ENCODE measurements at places on chromosomes 6 and 20.

- DNase-seq: no peak
These were observed 636 bp downstream of the RCAN2 start for GRCh38 chr6:46490425-46491200.

- DNase-seq: no peak
These were observed 17.0 kb upstream of the MRS2 start for GRCh38 chr6:24385536-24386269.

DNA sequence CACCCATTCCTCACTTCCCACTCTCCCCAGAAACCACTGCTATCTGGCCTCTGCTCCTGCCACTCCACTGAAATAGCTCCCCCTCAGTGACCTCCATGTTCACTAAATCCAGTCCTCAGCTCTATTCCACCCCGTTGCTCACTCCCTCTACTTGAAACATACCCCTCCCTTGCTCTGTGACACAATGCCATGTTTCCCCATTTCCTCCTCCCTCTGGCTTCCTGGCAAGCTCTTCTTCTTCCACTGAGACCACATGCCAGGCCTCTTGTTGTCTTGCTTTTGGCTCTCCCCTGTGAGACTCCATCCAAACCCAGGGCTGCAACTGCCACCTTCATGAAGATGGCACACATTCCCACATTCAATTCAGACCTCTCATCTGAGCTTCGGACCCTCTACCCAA lies 13.9 kb downstream of the TMEM151B start:
- DNase-seq: no peak

DNA sequence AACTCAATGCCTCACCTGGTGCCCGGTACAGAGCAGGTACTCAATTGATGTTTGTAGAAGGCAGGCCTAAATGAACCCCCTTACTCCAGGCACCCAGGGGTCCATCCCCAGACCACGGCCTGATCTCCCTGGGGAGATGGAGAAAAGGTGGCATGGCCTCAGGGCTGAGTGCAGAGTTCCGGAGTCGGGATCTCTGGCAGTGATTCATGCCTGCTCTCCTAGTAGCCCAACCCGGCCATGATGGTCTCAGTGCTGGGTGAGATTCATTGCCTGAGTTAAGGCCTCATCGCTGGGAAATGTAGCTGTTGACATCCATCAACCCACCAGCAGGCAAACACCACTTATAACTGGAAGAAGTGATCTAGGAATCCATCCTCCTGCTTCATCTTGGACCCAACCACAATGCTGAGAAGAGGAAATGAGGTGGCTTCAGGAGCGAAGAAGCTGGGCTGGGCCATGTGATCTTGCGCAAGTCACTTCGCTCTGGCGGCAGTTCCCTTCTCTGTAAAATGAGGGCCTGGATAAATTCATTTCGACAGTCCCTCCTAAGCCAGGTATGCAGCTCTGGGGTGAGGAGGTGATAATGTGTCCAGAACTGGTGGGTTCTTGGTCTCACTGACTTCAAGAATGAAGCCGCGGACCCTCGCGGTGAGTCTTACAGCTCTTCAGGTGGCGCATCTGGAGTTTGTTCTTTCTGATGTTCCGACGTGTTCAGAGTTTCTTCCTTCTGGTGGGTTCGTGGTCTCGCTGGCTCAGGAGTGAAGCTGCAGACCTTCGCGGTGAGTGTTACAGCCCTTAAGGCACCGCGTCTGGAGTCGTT lies 24.7 kb downstream of the ETV7 start:
- DNase-seq: no peak

DNA sequence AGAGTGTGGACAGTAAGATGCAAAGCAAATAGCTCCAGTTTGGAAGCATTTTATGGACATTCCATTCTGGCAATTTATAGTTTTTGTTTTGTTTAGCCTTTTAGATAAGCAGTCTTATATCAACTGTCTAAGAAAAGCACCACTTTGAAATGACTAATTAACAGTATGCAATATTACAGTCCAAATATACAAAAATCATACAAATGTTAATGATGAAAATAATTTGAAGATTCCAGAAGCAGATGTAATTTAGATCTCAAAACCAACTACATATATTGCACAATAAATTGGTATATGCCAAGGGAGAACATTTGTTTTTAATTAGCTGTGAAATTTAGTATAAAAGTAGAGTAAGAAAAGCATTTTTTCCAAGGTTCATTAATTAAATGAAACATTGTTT lies 158.8 kb downstream of the KIF6 start:
- no peak for DNase-seq

- DNase-seq: no peak
These were observed 47.2 kb downstream of the MAFB start for GRCh38 chr20:40641809-40642208.

GRCh38 chr6:56517155-56517745 lies 125.4 kb downstream of the DST start:
- no peak for DNase-seq

- DNase-seq: peak; percentile 33
These were observed 32.5 kb downstream of the SUN5 start for GRCh38 chr20:32971703-32972161.

DNA sequence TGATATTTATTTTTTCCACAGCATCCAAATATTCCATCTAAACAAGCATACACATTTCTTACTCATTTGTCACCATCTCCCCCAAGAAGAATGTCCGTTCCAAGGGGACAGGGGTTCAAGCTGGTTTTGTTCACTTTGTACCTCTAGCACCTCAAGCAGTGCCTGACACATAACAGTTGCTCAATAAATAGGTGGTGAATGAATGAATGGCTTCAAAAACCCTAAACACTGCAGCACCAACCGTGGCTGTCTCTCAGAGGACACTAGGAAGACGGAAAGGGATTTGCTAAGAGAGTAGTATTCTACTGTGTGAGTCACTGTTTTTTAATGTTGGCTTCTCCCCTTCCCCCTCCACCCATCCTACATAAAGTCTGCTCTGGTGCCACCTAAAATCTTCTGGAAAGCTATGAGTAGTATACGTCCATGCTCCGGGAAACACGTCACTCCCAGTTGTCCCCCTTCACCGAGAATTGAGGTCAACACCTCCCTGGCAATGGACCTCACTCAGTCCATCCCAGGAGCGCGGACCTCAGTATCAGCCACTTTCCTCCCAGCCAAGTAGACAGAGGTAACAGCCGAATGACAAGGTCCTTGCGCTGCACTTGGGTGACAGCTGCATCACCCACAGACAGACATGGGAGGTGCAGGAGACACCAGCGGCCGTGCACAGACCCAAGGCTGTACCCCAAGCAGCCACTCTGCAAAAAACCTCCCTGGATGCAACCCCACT lies 107.4 kb downstream of the PREX1 start:
- no peak for DNase-seq

DNA sequence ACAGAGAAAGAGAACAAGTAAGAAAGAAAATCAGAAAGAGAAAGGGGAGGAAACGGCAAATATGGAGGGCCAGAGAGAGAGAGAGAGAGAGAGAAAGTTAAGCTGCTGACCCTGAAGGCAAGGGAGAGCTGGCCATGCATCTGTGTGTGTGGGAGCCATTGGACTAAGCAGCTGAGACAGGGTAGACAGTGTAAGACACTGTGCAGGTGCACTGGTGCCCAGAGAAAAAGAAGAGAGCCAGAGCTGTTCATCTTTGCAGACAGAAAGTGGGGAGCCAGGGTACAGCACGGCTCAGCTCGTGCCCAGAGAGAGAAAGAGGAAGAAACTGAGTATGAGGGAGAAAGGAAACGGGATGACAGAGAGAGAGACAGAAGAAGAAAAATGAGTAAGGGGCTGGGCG lies 24.2 kb upstream of the ZNF318 start:
- DNase-seq: no peak

DNA sequence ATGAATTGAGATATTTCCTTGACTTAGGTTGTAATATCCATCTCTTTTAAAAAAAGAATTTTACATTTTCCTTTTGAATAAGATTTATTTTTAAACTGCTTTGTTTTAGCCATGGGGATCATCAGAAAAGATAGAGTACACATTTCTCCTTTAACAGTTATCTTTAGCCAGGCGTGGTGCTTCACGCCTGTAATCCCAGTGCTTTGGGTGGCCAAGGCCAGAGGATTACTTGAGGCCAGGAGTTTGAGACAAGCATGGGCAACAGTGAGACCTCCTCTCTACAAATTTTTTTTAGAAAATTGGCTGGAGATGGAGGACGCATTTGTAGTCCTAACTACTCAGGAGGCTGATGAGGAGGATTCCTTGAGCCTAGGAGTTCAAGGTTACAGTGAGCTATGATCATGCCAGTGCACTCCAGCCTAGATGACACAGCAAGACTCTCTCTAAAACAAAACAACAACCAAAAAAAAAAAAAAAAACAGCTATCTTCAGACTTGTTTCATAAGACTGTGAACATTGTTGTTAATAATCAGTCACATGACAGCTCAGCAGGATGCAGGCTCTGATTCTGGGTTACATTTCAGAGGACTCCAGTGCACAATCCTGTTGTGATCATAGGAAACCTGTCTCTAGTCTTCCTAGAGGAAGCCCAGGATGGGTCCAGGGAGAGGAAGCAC lies 2.0 kb upstream of the SLC17A3 start:
- DNase-seq: no peak
